ENCODE measurements at places on chromosomes 11 and 22.

DNA sequence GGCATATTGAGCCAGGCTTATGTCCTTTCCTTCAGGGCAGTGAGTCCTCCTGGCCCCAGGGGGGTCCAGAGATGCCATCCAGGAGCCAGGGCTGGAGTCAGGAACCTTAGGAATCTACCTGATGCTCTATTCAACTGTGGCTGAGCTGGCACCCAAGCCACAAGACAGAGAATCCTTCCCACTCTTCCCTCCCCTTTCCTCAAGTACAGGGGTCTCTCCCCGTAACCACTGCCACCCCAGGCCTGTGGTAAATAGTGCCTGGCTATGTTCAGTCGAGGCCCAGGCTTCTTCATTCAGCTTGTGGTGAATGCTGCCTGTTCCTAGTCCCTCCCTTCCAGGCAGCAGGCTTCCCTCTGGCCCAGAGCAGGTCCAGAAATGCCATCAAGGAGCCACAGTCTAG is 45.5 kb upstream of the THY1 start:
- DNase-seq, result no peak

- no peak for DNase-seq
Measured at GRCh38 chr11:61578819-61579675, 1.8 kb downstream of the SYT7 start.

- no peak for DNase-seq
Measured at GRCh38 chr11:86873573-86874083, 73.3 kb downstream of the PRSS23 start.

DNA sequence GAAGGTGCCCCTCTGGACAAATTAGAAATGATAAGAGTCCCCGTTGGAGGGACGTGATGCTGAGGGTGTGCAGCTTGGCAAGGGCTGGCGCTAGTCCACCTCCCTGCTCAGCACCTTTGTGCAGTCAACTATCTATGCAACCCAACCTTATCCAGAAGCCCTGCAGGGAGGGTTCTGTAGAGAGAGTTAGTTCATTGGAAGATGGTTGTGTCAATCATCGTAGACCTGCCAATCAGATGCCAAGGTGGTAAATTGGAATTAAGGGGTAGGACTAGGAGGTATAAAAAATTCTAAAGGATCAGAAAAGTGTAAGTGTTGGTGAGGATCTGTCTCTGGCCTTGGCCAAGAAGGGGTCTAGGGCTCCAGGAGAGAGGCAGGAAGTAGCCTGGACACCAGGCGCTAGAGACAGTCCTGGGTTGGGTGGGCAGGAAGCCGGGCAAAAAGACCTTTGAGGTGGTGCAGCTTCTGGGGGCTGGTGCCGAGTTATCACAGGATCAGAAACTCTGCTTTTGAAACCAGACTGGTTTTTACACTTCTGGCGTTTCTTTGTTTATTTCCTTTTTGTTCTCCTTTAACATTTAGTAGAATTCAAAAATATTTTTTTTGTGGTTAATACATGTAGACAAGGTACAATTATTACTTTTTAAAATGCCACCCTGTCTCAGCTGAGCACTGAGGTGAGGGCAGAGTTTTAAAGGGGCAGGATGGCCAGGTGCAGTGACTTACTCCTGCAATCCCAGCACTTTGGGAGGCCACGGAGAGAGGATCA is 1.6 kb downstream of the C1QTNF6 start:
- DNase-seq, result no peak

GRCh38 chr22:44723801-44724200 is 21.8 kb downstream of the PRR5 start:
- DNase-seq, result no peak

Data from stimulated activated CD4-positive, alpha-beta T cell treated with anti-CD3 and anti-CD28 coated beads, Interleukin-1b, Interleukin-23, amount 100 ng/mL, for 24 hours (primary cell).